Left cardiac atrium (tissue), 4 donors: ENCODE measurements at places on chromosomes 1 and 21. TPM values are rescaled to one million over a fixed set of nuclear protein-coding genes. Genes with fewer than 3 reads are reported as not detected.
A peak's percentile ranks its signal among the peaks of the same experiment; 100 is the strongest.

NLRP3 gene
- 0.71 TPM for total RNA-seq

TSNAX gene
- total RNA-seq: 27.8 TPM

AMY2A gene
- total RNA-seq: not detected

CNR2 gene
- not detected for total RNA-seq

- DNase-seq: no peak
Measured at GRCh38 chr1:164560556-164560955, 1.6 kb downstream of the PBX1 start.

DNA sequence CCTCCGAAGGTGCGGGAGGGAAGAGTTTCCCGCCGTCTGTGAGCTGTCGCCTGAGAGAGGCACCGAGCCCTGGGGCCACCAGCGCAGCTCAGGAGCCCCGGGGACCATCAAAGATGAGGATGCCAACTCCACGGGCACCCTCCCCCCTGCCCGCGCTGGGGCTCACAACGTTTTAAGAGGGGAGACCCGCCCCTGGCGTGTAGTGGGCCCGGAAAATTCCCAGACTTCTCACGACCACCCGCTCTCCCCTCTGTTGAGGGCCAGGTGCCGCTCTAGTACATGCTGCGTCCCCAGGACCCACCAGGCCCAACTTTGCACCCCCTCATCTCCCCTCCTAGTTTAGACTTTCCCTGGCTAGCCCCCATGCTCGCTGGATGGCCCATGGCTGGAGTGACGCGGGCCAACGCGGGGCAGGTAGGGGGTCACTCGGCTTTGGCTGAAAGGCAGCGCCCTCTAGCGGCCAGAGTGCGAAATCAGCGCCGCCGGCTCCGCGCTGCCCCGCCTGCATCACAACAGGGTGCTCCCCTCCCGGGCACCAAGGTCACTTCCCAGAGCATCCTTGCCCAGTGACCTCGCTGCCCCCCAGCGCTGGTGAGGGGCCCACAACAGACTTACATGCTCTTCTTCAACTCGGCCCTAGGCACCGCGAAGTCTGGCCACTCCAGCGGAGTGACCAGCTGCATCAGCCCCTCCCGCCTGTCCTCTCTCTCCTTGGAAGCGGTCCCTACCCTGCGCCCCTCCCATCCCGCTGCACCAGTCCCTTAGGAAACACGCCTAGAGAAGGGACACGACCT is 1.8 kb downstream of the CD160 start:
- DNase-seq: peak; percentile 71

DNA sequence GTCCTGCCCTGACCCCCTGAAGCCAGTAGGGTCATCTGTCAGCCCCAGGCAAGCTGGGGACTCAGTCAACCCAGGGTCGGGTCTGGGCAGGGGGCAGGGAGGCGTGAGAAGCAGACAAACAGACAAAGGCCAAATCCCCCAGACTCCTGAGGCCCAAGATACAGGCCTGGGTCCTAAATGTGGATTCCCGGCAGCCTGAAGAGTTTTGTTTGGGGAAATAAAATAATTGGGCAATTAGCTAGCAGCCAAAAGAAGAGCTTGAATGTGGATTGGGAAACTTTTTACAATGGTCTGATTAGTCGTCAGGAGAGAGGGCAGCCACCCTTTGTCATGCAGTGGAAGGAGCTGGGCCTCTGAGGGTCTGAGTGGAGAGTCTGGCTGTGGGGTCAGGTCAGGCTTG is 4.5 kb upstream of the LEFTY2 start:
- no peak for DNase-seq

DNA sequence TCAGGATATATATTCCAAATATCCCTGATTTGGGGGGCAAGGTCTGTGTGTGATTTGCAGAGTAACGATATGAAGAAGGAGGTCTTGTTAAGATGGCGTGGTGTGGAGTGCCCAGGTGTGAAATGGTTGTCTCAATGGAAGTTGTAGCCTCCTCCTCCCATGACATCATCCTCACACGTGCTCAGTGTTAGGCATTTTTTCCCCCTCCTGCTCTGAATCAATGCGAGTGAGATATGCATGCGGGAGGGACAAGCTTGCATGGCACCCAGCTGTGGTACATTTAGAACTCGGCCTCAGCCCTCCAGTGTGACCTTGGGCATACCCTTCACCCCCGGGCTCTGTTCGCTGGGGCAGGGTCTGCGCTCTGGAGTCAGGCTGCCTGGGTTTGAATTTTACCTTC is 55.6 kb downstream of the B3GALT5 start:
- DNase-seq: no peak

DNA sequence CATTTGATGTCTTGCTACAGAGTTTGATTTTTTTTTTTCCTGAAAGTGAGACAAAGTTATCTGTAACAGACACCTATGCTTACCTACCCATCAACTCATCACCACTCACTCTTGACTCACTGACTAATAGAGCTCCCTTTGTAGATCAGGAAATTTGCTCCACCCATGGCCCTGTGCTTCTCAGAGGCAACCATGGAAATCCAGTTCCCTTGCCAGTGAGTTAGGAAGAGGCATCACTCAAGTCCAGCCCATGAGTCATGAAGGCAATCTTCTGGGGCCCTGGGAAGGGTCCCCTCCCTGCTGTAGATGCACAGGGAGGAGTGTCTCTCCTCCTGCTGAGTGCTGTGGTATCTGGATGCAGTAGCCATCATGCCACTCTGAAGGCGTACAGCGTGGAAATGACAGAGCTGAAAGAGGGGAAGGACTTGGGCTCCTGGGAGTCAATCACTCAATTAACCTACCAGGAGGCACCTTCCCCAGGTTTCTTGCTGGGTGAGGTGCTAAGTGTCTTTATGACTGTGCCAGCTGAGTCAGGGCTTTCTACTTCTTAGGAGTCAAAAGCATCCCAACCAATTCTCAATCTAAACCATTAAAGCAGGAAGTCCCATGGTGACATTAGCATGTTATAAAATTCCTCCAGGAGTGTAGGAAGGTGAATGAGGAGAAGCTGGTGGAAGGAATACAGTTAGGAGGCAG is 56.1 kb downstream of the DNTTIP2 start:
- no peak for DNase-seq

GRCh38 chr1:221488550-221488949 is 253.3 kb downstream of the DUSP10 start:
- DNase-seq: no peak

- peak; percentile 50 for DNase-seq
Measured at GRCh38 chr21:38460171-38460742, 38.0 kb downstream of the ERG start.

DNA sequence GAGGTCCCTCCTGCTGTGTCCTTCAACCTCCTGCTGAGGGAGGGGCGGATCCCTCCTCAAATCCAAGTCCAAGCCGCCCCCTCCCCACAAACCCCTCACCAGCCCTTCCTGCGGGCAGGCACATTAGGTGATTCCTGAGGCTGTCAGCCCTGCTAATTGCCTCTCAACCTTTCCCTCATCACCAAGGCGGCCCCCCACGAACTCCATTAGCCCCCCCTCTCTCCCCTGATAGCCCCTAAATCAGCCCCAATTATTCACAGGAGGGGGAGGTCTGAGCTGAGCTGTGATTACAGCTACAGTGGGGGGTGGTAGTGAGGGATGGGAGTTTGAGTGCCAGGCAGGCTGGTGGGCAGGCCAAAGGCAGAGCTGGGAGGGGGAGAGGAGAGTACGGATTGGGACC is 5.8 kb upstream of the PEAR1 start:
- DNase-seq: no peak

DNA sequence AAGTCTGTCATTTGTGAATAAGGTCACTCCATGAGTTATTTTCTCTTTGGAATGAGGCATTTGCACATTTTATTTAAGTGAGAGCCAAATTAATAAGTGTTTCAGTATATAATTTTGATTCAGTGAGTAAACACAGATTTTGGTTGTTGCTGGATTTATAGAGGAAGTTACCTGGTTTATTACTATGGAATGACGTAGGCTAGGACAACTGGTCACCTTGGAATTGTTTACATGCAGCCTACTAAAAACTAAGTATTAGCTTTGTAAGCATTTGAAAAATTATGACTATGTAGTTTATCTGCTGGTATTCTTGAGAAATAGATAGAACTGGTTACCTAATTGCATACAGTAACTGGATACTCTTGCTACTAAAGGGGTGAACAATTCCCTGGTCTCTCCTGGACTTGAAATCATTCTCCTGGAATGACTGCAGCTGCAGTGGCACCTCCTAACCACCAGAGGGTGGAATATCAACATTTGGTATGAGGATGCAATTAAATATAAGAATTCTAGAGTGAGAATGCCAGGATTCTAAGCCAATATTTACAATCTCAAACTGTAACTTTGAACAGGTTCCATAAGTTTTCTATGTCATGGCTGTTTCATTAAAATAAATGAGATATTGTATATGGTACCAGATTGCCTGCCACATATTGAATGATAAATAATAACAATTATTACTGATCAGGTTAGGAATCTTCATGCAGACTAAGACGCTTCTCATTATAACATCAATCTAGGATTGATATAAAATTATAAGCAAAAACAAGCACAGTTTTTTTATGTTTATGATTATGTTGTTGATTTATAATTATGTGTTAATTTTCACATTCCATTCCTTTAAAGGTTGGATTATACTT is 3.5 kb upstream of the KRTAP27-1 start:
- peak; percentile 40 for DNase-seq
